NCI-H2227 treated with DMSO at 0.1 percent for 48 hours (cell line): ENCODE measurements at places on chromosomes 6 and 20.

- no peak for DNase-seq
Observed at GRCh38 chr6:97138581-97138980, 144.4 kb downstream of the MMS22L start.

DNA sequence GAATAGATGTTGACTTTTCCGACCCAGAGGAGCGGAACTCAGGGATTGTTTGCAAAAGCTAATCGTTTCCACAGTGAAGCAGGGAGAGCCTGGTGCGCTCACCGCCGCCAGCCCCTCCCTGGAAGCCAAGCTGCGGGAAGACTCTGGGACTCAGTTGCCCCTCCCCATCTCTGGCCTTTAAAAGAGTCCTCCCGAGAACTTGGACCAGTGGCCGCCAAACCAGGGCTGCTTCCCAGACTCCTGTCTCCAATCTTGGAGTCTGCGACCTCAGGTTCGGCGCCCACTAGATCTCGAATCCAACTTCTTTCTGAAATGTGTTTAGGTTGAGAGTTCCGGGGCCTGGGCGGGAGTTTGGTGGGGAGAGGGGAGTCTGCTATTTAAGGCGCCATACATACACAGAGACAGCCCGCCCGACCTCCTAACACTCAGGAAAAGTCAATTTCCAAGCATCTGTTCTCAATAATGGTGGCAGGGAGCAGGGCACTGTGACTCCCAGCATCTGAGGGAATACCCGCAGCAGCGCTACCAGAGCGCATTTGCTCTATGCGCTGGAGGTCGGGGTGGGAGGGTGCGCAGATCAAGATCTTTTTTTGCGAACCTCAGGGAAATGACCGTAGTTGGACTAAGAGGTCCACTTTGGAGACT, 800 bp upstream of the GRIK2 start:
- DNase-seq, result peak; percentile 59

- DNase-seq, result no peak
Observed at GRCh38 chr6:151546941-151547659, 53.3 kb downstream of the CCDC170 start.

DNA sequence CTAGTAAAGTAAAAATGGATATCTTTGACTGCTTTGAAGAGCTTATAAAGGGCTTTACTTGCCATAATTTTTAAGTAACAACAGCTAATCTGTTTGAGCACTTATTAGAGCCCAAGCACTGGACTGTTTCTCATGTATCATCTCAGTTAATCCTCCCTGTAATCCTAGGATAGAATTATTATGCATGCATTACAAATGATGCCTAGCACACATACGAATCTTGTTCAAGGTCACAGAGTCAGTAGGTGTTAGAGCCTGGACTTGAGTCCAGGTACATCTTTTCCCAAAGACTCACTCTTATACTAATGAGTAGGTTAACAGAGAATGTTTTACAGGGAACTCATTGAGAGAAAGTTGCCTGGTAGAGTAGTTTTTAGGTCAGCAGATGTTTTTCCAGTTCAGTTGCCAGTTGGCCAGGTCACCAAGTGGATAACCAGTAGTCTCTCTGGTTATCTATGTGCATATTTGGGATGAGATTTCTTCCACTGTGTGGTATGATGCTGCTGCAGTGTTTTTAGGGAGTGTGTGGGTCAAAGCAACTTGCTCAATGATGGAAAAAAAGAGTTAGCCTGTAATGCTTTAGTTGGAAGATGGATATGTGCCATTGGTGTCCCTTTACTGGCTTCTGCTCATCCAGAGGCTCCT, 32.3 kb upstream of the LAMA4 start:
- DNase-seq, result no peak
